ENCODE measurements at places on chromosomes 13 and 19.

- DNase-seq, result peak; percentile 25
Observed at GRCh38 chr13:50229960-50230661, 214.9 kb downstream of the KCNRG start.

DNA sequence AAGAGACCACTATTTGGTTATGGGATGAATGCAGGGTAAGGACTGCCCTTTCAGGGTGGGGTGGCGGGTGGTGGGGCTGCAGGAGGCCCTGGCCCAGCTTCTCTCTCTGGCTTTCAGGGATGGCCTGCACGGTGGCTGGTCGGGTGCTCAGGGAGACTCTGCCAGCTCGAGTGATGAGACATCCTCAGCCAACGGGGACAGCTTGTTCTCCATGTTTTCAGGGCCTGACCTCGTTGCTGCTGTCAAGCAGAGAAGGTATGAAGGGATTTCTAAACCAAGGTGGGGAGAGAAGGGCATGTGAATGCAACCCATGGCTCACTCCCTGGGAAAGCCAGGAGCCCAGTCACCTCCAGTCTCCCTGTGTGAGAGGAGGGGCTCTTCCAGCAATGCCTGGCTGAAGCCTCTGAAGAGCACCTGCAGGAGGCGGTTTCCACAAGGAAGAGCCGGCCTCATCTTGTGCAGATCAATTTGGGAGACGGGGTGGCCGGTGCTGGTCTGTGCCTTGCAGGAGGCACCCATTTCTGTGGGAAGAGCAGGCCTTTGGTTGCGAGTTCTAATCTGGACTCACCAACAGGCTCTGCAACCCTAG is 16.0 kb upstream of the GPI start:
- no peak for DNase-seq

DNA sequence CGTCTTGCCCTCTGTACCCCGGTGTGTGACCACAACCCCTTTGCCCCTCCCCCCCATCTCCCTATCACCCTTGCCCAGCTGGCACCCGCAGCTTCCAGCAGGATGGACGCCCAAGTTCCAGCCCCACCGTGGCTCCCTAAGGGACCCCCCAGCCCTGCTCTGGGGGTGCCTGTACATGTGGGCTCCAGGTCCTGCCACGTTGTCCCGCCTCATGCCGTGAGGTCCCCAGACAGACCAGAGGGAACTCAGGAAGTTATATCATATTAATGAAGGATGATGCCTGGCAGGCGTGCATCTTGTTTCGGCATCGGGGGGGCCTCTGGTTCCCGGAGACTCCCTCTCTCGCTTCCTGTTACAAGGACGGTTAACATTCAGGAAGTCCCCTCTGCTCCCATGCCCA is 1.6 kb upstream of the PTGIR start:
- DNase-seq, result no peak

DNA sequence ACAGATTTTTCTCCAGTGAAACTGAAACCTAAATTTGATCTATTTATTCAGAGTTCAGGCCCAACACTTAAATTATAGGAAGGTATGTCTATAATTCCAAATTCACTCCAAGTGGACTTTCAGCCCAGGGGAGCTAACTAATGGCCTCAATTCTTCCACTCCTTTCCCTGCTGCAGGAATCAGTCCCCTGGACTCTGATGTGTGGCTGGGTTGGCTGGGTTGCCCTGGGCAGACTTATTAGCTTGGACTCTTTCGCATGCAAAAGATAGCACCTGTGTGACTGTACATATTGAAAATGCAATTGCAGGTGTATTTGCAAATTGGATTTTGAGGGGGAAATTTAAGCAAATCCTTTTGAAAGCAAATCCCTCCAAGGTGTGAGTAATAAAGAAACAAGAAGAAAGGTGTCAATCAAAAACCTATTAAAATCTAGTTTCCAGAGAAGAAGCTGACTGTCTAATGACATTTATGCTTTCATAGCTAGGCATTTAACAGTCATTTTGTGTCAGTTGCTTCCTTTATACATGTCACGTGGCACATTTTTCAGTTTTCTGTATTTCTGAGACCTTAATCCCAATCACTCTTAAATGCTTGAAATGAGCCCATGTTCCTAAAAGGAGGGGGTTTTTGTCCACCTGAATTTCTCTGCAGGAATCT is 42.7 kb downstream of the KLF5 start:
- DNase-seq, result no peak

- DNase-seq, result no peak
Observed at GRCh38 chr19:30341611-30342201, 30.5 kb upstream of the ZNF536 start.

GRCh38 chr13:48160606-48161278 is 65.8 kb upstream of the MED4 start:
- no peak for DNase-seq

- no peak for DNase-seq
Observed at GRCh38 chr13:44267980-44268379, 105.6 kb upstream of the SERP2 start.

- DNase-seq, result no peak
Observed at GRCh38 chr19:44720945-44721344, 22.0 kb downstream of the CEACAM16 start.

- DNase-seq, result no peak
Observed at GRCh38 chr13:90984756-90985155, 362.7 kb upstream of the MIR17HG start.

GRCh38 chr13:66216728-66217127 is 1013.4 kb downstream of the PCDH9 start:
- no peak for DNase-seq

Data from CD4-positive, alpha-beta T cell treated with Interleukin-1 beta for 1 hour (primary cell).